ENCODE measurements at places on chromosomes 16 and 17.

DNA sequence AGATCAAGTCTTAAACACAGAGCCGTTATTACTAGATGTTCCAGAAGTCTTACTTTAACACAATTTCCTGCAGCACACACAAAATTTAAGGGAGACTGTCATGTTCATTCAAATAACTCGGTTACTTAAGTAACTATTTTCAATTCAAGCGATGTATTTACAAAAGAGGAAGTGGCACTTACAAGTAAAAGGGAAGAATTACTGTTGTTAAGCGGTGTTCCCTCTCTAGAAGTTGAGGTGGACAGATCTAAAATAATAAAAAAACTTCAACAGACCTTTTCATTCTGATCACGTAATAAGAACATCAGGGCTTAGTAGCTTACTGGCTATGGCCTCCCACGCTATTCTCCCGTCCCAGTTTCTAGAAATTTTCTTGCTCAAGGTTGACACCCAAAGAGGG is 26.2 kb upstream of the TXNDC11 start:
- H3K36me3 ChIP-seq, result peaks cover 6% of the 10 kb centered on the region
- peaks cover 35% of the 10 kb centered on the region for H3K4me1 ChIP-seq
- H3K27ac ChIP-seq, result peak overlapping the region; percentile 95
- H3K27me3 ChIP-seq, result no peaks in the 10 kb centered on the region
- peak; percentile 57 for DNase-seq
- peak overlapping the region; percentile 0 for H3K4me3 ChIP-seq

DNA sequence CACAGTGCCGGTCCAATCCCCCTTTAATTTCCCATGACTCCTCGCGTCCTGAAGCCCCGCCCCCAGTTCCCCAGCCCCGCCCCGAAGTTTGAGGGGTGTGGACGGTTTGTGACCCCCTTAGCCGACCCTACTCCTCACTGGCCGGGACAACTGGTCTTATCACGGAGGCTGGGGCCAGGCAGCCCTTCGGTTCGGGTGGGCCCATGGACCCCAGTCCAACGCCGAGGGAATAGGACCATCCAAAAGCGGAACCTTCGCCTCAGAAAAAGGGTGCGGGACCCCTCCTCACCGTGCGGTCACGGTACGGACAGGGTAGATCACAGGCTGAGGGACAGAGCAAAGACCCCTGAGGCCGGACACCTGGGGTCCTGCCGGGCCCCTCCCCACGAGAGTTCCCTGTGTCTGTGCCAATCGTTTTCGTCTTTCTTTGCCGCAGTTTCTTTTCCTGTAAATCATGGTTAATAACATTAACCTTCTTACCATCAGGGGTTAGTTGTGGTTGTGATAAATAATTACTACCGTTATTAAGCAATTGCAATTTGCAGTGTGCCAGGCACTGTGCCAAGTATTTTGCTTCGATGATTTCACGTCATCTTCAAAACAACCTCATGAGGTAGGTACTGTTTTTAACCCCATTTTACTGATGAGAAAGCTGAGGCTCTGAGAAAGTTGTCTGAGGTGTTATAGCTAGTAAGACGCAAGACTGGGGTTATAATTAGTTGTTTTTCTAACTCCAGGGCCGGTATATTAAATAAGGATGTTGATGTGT is 543 bp downstream of the TMUB2 start:
- H3K27ac ChIP-seq, result peak overlapping the region; percentile 100
- H3K36me3 ChIP-seq, result peaks cover 9% of the 10 kb centered on the region
- no peak for DNase-seq

GRCh38 chr16:80337786-80338185 is 203.0 kb upstream of the DYNLRB2 start:
- DNase-seq, result no peak
- no peaks in the 10 kb centered on the region for H3K4me1 ChIP-seq
- H3K27me3 ChIP-seq, result peaks cover 44% of the 10 kb centered on the region
- no peak overlapping the region for H3K4me3 ChIP-seq
- no peaks in the 10 kb centered on the region for H3K36me3 ChIP-seq

DNA sequence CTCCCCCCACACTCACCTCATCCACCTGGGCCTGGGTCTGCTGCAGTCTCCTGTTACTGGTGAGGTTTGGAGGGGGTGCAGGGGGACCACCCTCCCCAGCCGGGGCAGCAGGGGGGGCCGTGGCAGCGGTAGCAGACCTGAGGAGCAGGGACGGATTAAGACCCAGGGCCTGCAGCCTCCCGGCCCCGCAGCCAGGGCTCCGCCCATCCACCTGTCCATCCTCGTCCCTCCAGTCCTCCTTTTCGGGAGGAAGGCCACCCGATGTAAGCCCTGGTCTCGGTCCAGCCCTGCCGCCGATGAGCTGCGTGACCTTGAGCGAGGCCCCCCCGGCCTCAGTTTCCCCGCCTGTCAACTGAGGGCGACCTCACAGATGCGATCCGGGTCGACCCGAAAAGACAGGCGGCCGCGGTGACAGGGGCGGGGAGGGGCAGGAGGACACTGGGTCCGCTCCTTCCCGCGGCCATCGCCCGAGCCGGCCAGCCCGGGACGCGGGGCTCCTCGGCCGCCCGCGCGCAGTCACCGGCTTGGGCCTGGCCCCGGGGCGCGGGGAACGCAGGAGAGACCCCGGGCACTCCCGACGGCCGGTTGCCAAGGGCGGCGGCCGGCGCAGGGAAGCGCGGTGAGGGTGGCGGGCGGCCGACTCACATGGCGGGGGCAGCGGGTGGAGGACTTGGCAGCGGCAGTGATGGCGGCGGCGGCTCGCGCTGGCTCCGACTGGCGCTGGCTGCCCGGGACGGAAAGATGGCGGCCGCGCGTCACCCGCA is at the start of gene VAMP2:
VAMP2 (minus strand) TSS at position 716 of the 764 bp plus-strand sequence; CDS start at position 647, 69 bp downstream.
- H3K36me3 ChIP-seq, result no peaks in the 10 kb centered on the region
- no peaks in the 10 kb centered on the region for H3K27me3 ChIP-seq
- peak within 1 kb of the TSS; percentile 92 for H3K4me3 ChIP-seq
- peaks cover 46% of the 10 kb centered on the region for H3K4me1 ChIP-seq
- peak within 1 kb of the TSS; percentile 90 for H3K27ac ChIP-seq

- H3K27ac ChIP-seq, result no peak overlapping the region
- H3K36me3 ChIP-seq, result no peaks in the 10 kb centered on the region
- H3K4me3 ChIP-seq, result no peak overlapping the region
- peaks cover 11% of the 10 kb centered on the region for H3K27me3 ChIP-seq
- DNase-seq, result no peak
- H3K4me1 ChIP-seq, result no peaks in the 10 kb centered on the region
Observed at GRCh38 chr16:65751622-65752521, 614.6 kb upstream of the CDH5 start.

Measured in naive B cell (primary cell).